Esophagus mucosa (tissue), 1 donor: ENCODE measurements at places on chromosomes 4 and X. TPM values are rescaled to one million over a fixed set of nuclear protein-coding genes. Genes with fewer than 3 reads are reported as not detected.

- no peak for ATAC-seq
Measured at GRCh38 chr4:130636486-130636885, 1540.5 kb downstream of the C4orf33 start.

DNA sequence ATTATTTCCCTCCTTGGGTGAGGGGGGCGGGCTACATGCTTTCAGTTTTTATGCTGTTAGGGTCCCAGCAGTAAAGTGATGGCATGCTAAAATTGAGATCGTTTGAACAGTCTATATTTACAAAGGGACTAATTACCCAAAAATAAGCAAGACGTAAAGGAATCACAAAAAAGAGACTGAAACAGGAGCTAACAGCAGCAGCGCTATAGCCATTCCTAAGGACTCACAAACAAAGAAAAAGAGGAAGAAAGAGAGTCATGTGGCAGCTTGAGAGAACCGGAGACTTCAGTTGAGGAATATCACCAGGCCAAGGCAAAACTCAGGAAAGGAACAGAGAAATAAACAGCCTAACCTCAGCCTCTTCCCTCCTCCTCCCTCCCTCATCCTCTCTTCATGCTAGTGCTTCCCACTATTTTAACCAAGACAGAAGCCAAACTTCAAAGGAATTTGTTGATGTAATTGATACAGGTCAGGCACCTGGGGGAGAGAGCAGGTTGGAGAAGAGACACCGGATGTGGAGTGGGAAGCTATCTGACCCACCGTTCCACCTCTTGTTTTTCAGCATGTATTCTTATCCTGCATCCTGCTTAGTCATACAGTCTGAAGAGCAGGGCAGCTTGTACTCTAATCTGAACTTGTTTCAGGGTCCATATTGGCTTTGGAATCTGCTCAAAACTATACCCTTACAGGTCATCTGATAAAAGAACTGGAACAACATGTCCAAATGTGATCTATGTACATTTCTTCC lies 383.7 kb downstream of the NAF1 start:
- no peak for ATAC-seq

Gene SNX12
- 57.3 TPM for total RNA-seq

- ATAC-seq, result peak; percentile 14
Measured at GRCh38 chr4:6619466-6620255, 20.8 kb upstream of the MRFAP1 start.

- ATAC-seq, result no peak
Measured at GRCh38 chrX:136138939-136139338, 8.4 kb upstream of the FHL1 start.

- ATAC-seq, result peak; percentile 48
Measured at GRCh38 chr4:12409507-12410190, 981.0 kb upstream of the HS3ST1 start.

Gene SLC34A2
- 4.9 TPM for total RNA-seq

DNA sequence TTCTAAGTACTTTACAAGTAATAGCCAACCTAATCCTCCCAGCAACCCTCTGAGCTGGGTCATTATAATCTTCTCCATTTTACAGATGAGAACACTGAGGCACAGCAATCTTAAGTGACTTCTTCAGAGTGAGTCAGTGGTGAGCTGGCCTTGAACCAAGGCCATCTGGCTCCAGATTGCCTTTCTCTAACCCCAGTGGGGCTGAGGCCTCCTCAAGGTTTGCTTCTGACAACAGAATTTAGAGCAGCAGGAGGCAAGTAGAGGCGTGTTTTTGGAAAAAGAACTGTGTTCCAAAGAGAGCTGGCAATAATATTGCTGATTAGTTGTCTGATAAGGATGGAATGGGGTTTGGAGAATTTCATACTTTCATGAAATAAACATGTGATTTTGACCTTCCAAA lies 41.2 kb downstream of the PIR start:
- no peak for ATAC-seq

Gene SMR3B
- total RNA-seq, result not detected

DNA sequence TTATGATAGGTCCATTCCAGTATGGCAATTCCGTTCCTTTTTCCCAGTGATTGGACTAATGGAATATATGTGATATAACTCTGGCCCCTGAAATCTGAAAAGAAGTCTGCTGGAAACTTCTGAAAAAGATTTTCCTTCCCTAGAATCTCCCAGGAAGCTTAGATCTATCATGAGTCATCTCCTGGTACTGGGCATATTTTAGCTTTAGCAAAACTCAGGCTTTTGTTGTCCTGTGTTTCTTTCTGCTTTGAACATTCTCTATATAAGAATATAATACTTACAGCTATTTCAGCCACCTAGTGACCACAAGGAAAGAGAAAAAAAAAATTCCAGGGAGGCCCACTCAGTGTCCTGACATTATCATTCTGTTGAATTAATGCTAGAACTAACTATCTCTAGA lies 597.2 kb upstream of the GRIA3 start:
- no peak for ATAC-seq

DNA sequence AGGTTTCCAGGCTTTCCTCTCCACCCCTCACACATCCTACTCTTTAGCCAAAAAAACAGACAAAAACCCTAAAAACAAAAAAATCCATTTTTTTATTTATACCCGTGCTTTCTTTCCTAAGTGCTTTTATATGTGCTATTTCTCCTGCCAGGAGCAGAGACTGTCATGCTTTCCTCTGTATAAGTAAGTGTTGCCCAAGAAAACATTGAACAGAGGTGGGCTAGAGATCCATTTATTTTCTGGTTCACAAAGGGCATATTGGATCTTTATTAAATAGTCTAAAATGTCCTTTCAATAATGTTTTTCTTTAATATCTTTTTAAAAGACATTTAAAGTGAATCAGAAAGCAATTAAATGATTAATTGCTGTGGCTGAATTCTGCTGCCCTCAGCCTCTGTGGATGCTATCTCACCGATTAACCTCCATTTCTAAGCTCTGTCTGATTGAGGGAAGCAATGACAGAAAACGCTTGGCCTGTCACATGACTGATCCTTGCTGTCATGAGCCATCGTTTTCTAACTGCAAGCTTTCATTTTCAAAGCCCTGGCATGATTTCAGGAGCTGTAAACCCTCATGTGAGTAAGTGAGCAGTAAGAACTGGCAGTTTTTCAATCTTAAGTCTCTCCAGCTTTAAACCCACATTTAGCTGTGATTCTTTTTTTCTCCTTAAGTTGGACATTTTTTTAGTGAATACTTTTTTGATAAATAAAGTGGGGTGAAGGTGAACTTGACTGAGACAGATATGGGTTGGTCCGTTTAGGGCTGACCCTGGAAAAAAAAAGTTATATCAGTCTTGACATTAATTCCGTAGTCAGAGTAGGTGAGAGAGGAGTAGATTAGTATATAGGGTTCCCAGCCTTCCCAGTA lies 180.7 kb upstream of the PGRMC2 start:
- ATAC-seq, result peak; percentile 82

Gene ASB9
- total RNA-seq, result 1.8 TPM

- ATAC-seq, result no peak
Measured at GRCh38 chr4:103425406-103425805, 227.3 kb upstream of the CENPE start.

GRCh38 chr4:145563293-145563985 lies 55.7 kb upstream of the MMAA start:
- no peak for ATAC-seq

Gene TSPAN5
- total RNA-seq, result 12.9 TPM
